ENCODE measurements at places on chromosomes 6 and 20.

DNA sequence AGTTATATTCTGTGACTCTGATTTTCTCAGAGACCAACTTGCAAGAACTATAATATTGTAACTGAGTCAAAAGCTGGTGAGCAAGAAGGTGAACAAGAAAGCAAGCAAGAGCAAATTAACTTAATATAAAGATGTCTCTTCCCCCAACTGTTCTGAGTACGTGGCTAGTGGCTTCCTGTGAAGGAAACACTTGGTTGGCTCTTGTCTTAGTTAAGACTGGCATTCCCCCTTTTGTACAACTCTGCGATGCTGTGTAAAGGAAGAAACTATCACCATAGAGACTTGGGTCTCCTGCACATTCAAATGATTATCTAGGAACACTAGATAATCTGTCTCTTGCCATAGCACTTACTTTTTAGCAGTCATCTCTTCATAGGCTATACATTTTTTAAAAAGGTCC is 47.3 kb upstream of the TNFAIP3 start:
- no peak for DNase-seq

DNA sequence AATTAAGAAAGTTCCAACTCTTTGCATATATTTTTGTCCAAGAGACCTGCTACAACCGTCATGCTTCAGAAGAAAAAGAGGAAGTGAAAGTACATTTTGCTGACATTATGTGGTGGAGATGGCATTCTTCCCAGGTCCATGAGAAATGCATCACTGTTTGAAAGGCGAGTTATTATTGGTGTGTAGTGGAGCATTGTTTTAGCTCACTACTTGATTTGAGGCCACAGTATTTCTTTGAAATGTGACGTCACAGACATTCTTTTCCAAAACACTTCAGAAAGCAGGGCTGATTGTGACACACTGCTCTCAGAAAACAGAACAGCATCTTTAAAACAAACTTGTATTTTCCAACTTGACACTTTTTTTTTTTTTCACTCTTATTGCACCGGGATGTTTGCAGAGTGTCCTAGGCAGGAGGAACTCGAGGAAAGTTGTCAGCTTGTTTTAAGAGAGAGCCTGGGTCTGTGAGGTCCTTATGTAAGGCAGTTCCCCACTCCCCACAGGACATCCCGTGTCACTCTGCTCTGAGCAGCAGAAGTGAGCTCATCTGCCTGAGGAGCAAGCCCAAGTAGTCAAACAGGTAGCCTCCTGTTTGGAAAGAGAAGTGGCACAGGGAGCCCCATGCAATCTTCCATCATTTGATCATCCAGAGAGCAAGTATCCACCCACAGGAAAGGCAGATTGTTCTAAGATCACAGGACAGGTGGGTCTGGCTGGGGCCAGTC is 1.1 kb downstream of the SPTLC3 start:
- peak; percentile 93 for DNase-seq

DNA sequence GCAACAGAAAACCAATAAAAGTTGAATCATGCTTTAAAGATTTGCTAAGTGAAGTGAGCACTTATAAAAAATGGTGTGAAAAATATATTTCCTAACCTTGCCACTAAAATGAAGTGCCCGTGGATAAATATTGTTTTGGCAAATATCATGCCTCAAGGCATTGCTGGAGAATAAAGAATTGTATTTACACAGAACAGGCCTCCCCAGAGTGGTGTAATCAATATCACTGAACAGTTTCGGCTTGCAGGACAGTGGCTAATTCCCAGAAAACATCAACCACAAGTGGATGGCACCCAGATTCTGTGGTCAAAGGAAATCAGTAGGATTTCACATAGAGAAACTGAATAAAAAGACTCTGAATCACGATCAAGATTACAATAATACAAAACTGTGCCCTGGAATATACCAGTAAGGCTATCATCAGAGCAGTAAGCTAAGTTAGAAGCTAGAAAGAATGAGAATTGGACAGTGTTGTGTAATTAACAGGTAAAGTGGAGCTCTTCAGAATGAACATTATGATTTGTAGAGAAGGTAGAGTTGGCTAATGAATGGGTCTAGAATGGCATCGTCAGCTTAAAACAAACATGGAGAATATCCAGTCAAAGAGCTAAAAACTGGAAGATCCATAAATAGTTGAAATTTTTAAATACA is 1026.9 kb upstream of the ADGRB3 start:
- DNase-seq, result no peak

- no peak for DNase-seq
Observed at GRCh38 chr20:51960047-51960675, 157.8 kb upstream of the SALL4 start.

- DNase-seq, result no peak
Observed at GRCh38 chr6:88459643-88460042, 293.5 kb upstream of the CNR1 start.

DNA sequence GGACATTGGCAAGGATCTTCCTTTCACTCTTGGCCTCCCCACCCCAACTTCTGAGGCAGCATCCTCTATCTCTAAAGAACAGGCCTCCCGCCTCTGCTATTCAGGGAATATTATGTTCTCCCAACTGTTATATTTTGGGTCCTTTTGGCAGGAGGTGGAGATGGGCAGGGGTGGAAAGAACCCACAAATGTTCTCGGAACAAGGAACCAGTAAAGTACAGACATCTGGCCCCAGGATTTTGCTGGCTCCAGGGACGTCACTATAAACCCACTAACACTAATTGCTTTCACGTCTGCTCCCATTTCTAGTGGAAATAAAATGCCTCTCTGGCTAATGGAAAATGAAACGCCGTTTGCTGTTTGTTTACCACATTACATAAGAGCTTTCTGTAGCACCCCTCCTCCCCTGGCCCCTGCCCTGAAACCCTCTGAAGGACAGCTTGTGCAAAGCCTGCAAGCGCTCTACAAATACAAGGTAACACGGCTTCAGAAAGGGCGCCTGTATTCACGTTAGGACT is 77.7 kb upstream of the TBC1D7 start:
- DNase-seq, result no peak

- DNase-seq, result no peak
Observed at GRCh38 chr6:110185879-110186278, 5.7 kb downstream of the CDC40 start.

GRCh38 chr20:53925651-53926401 is 144.6 kb downstream of the BCAS1 start:
- no peak for DNase-seq

GRCh38 chr20:2146080-2146867 is 44.6 kb downstream of the STK35 start:
- DNase-seq, result no peak

- DNase-seq, result peak; percentile 3
Observed at GRCh38 chr6:128827675-128828464, 55.1 kb upstream of the LAMA2 start.

DNA sequence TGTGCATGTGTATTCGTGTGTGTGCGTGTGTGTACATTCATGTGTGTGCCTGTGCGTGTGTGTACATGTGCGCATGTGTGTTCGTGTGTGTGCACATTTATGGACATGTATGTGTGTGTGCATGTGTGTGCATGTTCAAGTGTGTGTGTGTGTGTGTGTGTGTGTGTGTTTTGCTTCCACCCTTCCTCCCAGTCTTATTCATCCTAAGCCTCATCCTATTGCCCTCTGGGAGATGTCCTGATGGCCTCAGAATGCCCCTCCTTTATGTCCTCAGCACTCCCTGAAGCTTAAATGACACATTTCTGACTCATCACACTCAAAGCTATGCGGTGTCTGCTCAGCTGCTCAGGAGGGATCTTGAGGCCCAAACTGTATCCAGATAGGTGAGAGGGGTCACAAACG is 76.6 kb upstream of the CCDC167 start:
- peak; percentile 86 for DNase-seq

DNA sequence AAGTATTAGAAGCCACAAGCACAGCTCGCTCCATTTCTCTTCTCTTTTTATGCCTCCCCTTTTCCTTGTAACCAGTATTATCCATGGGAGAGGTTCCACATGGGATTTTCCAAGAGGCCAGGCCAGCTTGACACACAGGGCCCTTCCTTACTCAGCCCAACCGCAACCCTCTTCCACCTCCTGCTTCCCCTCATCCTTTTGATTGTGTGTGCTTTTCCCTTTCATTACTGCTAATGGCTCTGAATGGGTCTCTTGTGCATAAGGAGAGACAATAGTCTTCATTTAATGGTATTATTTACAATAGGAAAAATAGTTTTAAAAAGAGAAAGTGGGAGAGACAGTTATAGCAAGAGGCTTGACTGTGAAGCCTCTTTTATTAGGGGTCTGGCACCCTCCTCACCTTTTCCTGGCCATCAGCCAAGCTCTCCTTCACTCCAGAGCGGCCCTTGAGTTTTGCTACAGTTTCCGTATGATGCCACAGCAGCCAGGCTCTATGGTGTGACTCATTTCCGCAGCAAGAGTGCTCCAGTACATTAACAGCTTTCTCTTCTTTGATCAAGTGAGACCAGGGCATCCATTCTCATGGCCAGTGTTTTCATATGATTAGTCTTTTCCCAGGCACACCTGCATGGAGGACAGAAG is 579.5 kb downstream of the TFAP2B start:
- no peak for DNase-seq
